SIG-M5 (cell line): ENCODE measurements at places on chromosomes 6 and 20.

DNA sequence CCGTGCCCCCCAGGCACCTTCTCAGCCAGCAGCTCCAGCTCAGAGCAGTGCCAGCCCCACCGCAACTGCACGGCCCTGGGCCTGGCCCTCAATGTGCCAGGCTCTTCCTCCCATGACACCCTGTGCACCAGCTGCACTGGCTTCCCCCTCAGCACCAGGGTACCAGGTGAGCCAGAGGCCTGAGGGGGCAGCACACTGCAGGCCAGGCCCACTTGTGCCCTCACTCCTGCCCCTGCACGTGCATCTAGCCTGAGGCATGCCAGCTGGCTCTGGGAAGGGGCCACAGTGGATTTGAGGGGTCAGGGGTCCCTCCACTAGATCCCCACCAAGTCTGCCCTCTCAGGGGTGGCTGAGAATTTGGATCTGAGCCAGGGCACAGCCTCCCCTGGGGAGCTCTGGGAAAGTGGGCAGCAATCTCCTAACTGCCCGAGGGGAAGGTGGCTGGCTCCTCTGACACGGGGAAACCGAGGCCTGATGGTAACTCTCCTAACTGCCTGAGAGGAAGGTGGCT lies 960 bp downstream of the TNFRSF6B start:
- DNase-seq: no peak

DNA sequence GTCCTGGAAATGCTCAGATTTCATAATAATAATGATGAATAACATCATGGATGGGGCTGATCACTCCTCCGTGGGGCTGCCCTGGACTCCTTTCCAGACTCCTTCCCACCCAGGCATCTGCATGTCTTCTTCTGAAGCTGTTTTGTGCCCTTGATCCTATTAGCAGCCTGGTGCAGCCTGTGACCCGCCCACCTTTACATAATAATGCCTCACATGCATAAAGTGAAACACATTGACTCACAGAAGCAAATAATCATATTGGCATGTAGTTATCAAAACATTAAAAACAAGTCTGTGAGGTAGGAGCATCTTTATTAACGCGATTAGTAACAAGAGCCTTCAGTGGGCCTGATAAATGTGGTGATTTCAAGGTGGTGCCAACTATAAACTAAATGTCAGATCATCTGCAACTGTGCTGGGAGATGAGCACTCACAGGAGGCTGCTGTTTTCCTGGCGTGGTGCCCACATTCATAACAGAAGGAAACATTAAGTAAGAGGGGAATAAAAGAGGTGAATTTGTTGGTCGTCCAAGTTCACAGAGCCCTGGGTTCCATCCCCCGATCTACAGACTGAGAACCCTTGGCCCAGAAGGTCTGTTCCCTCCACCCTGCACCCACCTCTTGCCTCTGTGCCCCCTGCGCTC lies 344.7 kb downstream of the CDH4 start:
- DNase-seq: no peak

GRCh38 chr6:95545686-95546085 lies 31.6 kb upstream of the MANEA start:
- DNase-seq: no peak

- DNase-seq: peak; percentile 64
These were observed 9.7 kb upstream of the HSP90AB1 start for GRCh38 chr6:44237021-44237812.

DNA sequence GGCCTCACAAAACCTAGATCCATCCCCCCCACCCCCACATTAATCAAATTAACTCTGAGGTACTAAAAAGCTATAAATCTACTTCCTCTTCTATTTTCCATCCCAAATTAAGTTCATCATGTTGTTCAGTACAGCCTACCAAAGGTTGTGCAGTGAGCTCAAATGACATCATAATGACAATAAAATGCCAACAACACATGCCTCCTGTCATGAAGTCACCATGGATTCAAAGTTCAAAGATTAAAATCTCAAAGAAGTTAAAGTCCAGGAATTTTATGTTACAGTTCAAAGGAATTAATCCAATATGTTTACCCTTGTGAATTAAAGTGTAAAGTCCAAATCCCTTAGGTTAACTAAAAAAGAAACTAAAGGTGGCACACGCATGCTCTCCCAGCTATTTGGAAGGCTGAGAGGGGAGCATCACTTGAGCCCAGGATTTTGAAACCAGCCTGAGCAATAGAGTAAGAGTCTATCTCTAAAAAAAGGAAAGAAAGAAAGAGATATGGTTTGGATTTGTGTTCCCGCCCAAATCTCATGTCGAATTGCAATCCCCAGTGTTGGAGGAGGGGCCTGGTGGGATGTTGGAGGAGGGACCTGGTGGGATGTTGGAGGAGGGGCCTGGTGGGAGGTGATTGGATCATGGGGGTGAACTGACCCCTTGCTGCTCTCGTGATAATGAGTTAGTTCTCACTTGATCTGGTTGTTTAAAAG lies 25.7 kb upstream of the SIRT5 start:
- no peak for DNase-seq

- no peak for DNase-seq
These were observed 46.0 kb downstream of the PTK7 start for GRCh38 chr6:43122146-43122545.

- DNase-seq: no peak
These were observed 81.0 kb downstream of the SMLR1 start for GRCh38 chr6:130908188-130908587.

DNA sequence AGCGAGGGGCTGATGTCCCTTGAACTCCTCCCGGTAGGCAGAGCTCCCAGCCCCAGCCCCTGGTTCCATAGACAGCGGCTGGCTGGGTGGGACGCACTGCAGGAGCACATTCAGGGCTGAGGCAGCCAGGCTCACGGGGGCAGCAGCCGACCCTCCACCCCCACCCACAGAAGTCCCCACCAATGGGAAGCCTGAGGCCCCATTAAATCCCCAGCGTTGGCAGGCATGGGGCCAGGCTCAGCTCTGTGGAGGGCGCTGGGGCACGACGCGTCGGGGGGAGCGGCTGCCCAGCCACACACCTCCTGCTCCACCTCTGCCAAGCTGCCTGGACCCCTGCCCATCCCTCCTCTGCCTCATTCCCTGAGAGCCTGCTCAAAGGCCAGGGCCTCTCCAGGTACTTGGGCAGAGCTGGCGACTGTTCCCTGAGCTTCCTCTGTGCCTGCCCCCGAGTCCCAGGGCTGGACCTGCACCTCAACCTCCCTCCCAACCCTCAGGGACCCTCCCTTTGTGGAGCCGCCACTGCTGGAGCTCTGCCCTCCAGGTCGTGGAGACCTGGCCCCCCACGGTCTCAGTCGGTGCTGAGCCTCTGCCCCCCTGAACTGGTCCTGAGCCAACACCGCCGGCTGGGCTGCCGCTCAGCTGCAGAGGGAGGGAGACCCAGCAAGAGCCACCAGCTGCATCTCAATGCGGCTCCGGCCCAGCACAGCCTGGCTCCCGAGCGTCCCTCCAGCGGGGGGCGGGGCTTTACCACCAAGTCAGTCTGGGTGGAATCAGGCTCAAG lies 9.1 kb downstream of the CHRNA4 start:
- no peak for DNase-seq

DNA sequence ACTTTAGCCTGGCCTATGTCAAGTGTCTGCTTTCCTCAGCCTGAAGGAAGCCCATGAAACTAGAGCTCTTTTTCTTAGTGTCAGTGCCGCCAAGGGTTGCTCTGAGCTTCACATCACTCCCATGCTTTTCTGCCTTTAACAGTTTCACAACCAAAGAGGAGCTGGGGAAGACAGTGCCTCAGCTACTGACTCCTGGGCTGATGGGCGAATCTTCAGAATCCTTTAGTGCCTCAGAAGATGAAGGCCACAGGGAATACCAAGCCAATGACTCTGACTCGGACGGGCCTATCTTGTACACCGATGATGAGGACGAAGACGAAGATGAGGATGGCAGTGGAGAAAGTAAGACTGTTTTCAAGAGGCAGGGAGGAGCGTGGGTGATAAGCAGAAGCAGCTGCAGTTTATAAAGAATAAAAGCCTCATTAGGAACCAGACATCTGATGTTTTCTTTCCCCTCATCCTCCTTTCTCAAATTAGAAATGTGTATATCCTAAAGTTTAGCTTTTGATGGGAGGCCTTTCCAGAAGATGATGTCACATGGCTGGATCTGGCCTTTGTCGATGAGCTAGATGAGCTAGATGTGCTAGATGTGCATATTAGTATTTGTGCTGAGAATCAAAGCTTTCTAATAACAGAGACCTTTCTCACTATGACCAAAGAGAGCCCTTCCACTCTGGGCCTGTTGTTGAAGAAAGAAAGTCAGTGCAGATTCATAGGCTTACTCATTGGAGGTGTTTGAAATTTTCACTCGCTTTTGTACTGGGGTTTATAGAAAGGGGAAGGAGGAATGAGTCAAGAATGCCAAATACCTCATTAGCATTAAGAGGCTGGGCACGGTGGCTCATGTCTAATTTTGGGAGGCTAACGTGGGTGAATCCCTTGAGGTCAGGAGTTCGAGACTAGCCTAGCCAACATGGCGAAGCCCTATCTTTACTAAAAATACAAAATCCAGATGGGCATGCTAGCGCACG lies 70.7 kb upstream of the LTV1 start:
- no peak for DNase-seq

GRCh38 chr20:11255455-11255854 lies 581.7 kb upstream of the JAG1 start:
- DNase-seq: no peak

GRCh38 chr6:84597238-84597875 lies 167.0 kb downstream of the TBX18 start:
- no peak for DNase-seq

DNA sequence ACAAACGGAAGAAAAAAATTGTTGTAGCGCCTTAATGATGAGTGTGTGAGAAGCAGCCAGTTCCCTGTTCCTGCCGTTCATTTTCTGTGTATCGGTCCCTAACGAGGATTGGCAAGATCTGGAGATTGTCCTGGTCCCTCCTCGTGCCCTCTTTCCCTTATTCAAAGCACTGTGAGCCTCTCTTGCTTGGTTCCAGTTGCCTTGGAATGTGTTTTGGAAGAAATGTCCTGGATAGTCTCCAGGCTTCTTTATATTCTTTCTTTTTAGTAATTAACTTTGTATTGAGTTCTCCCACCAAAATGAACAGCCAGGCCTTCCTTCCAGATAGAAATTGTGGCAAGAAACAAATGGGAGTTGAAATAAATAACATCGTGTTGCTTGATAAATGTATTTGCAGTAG lies 348.3 kb downstream of the CDH26 start:
- DNase-seq: no peak

DNA sequence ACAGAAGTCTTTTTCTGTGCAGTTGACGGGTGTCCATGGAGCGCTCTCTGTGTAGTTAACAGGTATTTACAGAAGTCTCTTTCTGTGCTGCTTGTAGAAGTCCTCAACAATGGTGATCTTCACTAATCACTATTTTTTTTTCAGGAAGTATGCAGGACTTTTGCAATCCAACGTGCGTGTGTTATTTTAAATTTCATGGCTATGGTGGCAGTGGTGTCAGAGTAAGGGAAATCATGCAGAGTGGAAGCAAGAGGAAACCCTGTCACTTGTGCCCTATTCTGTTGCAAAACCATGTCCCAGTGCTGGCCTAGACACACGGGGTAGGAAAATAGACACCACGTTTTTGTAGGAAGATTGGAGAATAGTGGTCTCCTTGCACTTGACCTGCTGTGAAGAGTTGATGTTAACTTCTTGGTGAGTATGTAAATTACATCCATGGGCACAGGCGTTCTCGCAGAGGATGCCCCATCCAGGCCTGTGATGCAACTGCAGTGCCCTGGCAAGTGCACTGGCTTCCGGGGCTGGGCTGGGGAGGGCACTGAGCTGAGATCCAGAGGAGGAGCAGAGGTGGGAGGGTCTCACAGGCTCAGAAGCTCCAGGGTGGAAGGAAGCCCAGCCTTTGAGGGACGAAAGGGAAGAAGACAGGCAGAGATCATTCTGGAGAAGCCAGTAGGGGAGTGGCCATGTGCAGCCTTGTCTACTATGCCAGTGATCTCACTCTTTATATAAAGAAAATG lies 146.5 kb downstream of the SYCP2 start:
- no peak for DNase-seq

GRCh38 chr20:37690626-37691369 lies 3.0 kb upstream of the CTNNBL1 start:
- DNase-seq: no peak

DNA sequence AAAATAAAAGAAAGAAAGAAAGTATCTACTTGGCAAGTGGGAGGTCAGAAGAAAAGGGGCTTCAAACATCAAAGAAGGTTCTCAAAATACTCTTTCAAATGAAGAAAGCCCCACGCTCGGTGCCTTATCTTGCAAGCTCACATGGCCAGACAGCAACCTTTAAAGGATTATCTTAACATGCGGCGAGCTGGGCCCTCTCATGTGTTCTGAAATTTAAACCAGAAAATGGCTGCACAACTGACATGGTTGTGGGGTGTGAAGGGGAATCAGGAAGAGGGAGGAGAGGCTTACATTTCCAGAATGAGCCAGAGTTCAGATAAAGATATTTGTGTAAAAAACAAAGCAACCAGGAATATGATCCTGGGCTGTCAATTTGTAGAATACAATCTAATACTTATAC lies 363.1 kb downstream of the PRKN start:
- DNase-seq: no peak

DNA sequence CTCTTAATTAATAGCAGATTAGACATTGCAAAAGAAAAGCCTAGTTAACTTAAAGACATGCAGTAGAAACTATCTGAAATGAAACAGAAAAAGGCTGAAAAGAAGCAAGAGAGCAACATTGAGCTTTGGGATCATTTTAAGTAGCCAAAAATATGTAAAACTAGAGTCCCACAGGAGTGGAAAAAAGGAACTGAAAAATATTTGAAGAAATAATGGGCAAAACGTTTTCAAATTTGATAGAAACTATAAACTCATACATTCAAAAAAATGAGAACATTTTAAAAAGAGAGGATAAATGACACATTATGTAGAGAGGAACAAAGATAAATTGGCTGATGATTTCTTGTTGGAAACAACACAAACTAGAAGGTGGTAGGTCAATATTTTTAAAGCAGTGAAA lies 166.1 kb upstream of the AKAP12 start:
- no peak for DNase-seq

- DNase-seq: no peak
These were observed 303.6 kb upstream of the FERMT1 start for GRCh38 chr20:6426287-6426891.

DNA sequence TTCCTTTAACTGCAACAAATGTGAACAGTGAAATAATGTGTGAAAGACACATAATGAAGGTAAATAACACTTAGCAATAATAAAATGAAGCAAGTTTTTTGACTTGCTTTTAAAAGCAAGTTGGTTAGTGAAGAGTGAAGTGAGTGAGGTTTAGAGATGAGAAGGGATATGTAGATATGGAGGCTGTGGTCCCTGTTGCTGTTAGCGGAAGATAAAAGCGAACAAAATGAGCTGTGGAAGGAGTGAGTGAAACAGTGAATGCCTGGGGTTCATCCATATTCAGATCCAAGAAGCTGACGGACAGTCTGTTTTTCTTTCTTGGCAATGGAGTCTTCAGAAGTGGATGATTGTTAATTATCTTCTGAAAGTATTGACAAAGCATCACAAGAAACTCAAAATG lies 23.5 kb downstream of the ZBTB9 start:
- no peak for DNase-seq

DNA sequence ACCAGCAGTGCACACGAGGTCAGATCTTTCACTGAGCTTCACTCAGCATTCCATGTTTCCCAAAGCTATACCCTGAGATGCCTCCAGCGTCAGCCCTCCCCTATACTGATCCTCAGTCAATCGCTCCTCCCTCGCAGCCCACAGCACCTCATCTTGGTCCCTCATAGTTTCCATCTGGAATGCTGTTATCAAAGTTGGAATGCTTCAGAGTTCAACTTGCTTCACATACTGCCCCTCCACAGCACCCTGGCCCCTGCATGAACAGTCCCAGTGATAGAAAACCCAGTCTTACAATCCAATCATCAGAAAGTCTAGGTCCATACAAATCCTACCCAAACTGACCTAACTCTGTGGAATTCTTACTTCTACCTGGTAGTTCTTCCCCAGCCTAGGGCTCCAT lies 20.0 kb downstream of the SPAG4 start:
- no peak for DNase-seq
